ENCODE measurements at places on chromosomes 2 and 18.

GRCh38 chr2:31354837-31355236 lies 59.7 kb downstream of the XDH start:
- no peaks in the 10 kb centered on the region for H3K27me3 ChIP-seq
- no peak overlapping the region for H3K27ac ChIP-seq
- H3K36me3 ChIP-seq: no peaks in the 10 kb centered on the region

- H3K36me3 ChIP-seq: no peaks in the 10 kb centered on the region
- no peak overlapping the region for H3K4me3 ChIP-seq
These were observed 270.3 kb downstream of the ATAD2B start for GRCh38 chr2:23656597-23656973.

DNA sequence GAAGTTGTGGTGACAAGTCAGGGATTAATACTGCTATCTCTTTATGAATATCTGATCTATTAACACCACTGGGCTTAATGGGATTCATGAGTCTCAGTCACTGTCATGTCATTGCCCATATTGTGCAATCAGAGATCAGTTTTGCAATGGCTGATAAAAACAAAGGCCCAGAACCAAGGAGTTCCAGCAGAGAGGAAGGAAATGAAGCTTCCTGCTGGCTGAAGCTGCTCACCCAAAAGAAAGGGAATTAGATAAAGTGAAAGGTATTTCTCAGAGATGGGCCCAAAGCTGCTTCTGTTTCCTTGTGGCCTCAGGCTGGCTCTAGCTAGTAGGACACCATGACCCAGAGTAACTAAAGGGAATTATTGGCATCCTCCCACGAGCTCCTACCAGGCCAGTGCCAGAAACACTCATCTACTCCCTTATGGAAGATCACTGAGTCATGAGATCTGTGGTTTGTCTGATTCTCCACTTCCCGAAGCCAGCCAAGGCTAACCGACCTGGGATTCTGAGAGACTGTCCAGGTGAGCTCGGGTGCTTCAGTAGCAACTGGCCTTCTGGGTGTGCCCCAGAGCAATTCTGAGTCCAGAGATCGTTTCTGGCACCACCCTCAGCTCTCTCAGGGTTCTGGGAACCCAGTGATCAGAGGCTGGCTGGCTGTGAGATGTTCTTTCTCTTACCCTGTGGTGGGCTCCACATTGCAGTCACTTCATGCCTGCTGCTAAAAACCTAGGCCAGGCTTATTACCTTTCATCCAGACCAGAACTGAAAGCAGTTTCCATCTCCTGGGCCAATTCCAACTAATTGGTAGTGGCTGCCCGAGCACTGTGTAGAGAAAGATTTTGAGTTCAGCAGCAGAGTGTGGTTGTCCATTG lies 129.5 kb upstream of the PELI1 start:
- no peak overlapping the region for H3K27ac ChIP-seq
- H3K27me3 ChIP-seq: no peaks in the 10 kb centered on the region
- peaks cover 11% of the 10 kb centered on the region for H3K4me1 ChIP-seq
- H3K4me3 ChIP-seq: no peak overlapping the region

DNA sequence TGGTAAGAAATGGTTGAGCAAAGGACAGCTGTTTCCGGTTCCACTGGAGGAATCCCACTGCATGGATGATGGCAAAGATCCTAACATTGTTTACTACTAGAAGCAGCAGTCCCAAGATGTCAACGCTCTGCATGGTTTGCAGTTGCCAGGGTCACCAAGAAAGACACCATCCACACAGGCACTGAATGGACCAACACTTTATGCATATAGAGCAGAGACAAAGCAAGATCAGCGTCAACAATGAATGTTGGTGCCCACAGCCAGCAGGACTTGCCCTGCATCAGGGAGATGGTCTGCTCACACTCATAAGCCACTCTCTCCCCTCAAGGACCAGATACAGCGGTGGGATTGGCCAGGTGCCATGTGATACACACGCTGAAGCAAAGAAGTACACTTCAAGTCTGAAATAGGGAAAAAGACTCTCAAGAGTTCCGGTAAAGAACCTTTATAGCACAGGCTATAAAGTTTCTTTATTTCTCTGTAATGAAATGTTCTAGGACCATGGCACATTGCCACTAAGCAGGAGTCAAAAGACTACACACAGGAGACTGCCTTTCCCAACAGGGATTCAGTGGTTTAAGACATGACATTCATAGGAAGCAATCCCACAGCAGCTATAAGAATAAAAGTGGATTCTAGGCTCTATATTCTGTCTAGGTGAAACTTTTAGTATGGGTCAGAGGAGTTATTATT lies 133.2 kb upstream of the EPHA4 start:
- H3K27me3 ChIP-seq: no peaks in the 10 kb centered on the region
- no peaks in the 10 kb centered on the region for H3K36me3 ChIP-seq
- H3K4me1 ChIP-seq: no peaks in the 10 kb centered on the region
- no peak overlapping the region for H3K4me3 ChIP-seq

- no peak overlapping the region for H3K4me3 ChIP-seq
- no peaks in the 10 kb centered on the region for H3K4me1 ChIP-seq
- no peak overlapping the region for H3K27ac ChIP-seq
These were observed 338.0 kb downstream of the DCC start for GRCh38 chr18:52678034-52678433.

- no peak overlapping the region for H3K27ac ChIP-seq
- no peaks in the 10 kb centered on the region for H3K4me1 ChIP-seq
- no peak for DNase-seq
- no peak overlapping the region for H3K4me3 ChIP-seq
These were observed 149.8 kb downstream of the RTP5 start for GRCh38 chr2:242019344-242019743.

- H3K27ac ChIP-seq: peak overlapping the region; percentile 84
- H3K4me3 ChIP-seq: peak overlapping the region; percentile 87
These were observed 822 bp downstream of the PSMG2 start for GRCh38 chr18:12703664-12704063.

DNA sequence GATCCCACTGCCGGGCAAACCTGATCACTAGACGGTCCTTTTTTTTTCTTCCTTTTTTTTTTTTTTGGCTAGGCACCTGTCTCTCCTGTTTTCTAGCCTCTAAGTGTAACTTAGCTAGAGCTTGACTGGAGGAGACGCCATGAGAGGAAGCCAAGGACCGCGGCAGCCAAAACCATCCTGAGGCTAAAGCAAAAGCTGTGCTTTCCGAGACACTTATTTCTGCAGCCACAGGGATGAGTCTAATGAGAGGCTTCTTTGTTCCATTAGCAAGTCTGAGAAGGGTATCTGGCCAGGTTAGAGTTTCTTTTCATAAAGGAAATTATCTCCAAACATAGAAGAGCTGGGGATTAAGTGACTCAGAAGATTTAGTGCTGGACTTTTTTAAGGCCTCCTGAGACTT lies 7.3 kb upstream of the CXCR4 start:
- H3K27ac ChIP-seq: no peak overlapping the region
- H3K4me1 ChIP-seq: peaks cover 81% of the 10 kb centered on the region
- DNase-seq: no peak

GRCh38 chr2:22281033-22281432 lies 1103.9 kb upstream of the KLHL29 start:
- DNase-seq: no peak
- H3K36me3 ChIP-seq: no peaks in the 10 kb centered on the region
- no peaks in the 10 kb centered on the region for H3K4me1 ChIP-seq

- H3K4me1 ChIP-seq: no peaks in the 10 kb centered on the region
- no peaks in the 10 kb centered on the region for H3K27me3 ChIP-seq
- no peaks in the 10 kb centered on the region for H3K36me3 ChIP-seq
- no peak overlapping the region for H3K4me3 ChIP-seq
- no peak overlapping the region for H3K27ac ChIP-seq
These were observed 617.5 kb upstream of the SOX11 start for GRCh38 chr2:5074733-5075132.

GRCh38 chr18:45974088-45974536 lies 7.0 kb upstream of the EPG5 start:
- peak; percentile 54 for DNase-seq
- no peaks in the 10 kb centered on the region for H3K36me3 ChIP-seq
- no peaks in the 10 kb centered on the region for H3K27me3 ChIP-seq
- peaks cover 3% of the 10 kb centered on the region for H3K4me1 ChIP-seq

DNA sequence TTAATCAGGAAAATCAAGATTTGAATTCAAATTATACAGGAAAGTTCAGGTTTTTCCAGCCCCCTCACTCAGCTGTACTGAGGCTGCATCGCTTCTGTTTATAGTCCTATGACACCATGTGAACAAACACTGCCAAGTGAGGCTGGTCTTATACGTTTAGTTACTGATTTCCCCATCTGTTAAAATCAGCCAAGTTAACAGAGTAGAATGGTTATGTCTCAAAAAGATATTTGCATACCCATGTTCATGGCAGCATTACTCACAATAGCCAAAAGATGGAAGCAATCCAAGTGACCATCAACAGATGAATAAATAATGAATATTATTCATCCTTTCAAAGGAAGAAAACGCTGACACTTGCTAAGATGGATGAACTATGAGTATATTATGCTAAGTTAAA lies 43.8 kb downstream of the REEP1 start:
- no peak for DNase-seq
- H3K4me1 ChIP-seq: no peaks in the 10 kb centered on the region
- no peak overlapping the region for H3K4me3 ChIP-seq

DNA sequence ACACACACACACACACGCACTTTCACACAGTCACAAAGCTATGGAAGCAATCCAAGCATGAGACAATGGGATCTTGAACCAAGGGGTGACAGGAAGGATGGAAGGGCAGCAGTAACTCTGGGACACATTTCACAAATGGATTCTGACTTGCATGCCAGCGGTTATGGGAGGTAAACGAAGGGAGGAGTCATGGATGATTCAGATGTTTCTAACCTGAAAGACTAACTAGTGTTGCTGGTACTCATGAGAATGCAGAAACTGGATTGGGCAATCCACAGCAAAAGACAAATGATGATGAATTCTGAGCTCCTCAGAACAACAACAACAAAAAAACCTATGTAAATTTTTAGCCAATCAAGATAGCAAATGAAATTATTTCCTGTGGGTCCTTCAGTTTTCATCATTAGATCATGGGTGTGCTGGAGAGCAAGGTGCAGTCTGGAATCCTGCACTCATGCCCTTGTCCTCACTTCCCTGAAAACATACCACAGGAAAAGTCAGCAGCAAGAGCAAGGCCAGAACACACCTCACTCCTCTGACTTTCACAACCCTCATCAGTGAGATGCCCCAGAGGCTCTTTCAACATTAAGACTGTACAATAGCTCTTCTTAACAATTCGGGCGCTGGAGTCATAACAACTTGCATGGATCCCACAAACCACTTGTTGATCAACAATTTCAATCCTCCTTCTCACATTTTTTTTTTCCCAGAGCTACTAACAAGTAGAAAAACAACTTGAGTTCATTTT lies 32.6 kb downstream of the ABCA12 start:
- no peaks in the 10 kb centered on the region for H3K36me3 ChIP-seq
- H3K4me3 ChIP-seq: no peak overlapping the region
- DNase-seq: no peak
- H3K27ac ChIP-seq: no peak overlapping the region

- no peak overlapping the region for H3K4me3 ChIP-seq
- H3K4me1 ChIP-seq: no peaks in the 10 kb centered on the region
- no peak overlapping the region for H3K27ac ChIP-seq
- H3K36me3 ChIP-seq: no peaks in the 10 kb centered on the region
- H3K27me3 ChIP-seq: no peaks in the 10 kb centered on the region
These were observed 1136.9 kb upstream of the TMEFF2 start for GRCh38 chr2:193331676-193332075.

GRCh38 chr2:227534714-227535113 lies 62.8 kb downstream of the AGFG1 start:
- H3K27ac ChIP-seq: no peak overlapping the region
- no peaks in the 10 kb centered on the region for H3K4me1 ChIP-seq
- H3K27me3 ChIP-seq: no peaks in the 10 kb centered on the region
- H3K4me3 ChIP-seq: no peak overlapping the region

DNA sequence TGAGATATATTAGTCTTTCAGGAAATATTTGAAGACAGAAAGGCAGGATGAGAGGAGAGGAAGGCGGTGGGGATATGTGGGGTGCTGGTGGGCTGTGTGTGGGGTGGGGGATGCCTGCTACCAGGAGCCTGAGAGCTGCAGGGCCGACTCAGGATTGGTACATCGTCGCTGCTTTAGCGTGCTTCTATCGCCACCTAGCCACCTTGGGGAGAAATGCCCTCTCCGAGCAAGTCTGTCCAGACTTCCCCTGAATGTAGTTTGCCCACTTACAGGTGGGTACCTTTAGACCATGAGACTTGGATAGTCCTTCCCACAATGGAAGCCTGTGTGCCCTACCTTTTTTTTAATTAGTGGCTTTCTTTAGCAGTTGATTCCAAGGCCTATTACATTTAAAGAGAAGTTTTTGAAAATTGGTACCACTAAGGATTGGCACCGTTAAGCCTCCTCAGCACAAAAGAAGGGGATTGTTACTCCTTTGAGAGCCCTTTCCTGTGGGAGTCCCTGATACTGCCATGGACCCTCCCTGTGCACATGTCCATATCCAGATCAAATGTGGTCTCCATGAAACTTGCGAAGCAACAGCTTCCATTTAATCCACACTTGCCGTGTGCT lies 114.1 kb upstream of the NDUFV2 start:
- no peaks in the 10 kb centered on the region for H3K27me3 ChIP-seq
- H3K4me3 ChIP-seq: no peak overlapping the region
- H3K36me3 ChIP-seq: no peaks in the 10 kb centered on the region
- H3K4me1 ChIP-seq: no peaks in the 10 kb centered on the region

- DNase-seq: no peak
- H3K27ac ChIP-seq: no peak overlapping the region
- H3K36me3 ChIP-seq: no peaks in the 10 kb centered on the region
- no peak overlapping the region for H3K4me3 ChIP-seq
- no peaks in the 10 kb centered on the region for H3K4me1 ChIP-seq
- no peaks in the 10 kb centered on the region for H3K27me3 ChIP-seq
These were observed 150.5 kb upstream of the HS6ST1 start for GRCh38 chr2:128469203-128469602.

DNA sequence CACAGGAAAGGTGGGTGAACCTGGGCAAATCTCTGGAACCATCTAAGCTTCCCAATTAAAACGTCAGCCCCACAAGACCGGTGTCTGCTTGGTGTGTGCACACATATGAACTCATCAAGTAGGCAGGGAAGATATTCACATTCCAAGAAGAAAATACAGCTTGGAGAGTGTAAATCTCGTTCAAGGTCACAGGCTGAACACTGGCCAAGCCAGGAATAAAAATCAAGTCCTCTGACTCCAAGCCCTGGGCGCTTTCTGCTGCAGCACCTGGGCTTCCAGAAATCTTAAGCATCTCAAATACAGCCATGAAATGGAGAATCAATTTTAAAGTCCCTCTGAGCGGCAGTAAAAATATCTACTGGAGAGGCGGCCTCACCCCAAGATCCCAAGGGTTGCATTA lies 150.9 kb downstream of the TWIST2 start:
- H3K27me3 ChIP-seq: no peaks in the 10 kb centered on the region
- no peak overlapping the region for H3K27ac ChIP-seq
- no peak for DNase-seq
- no peaks in the 10 kb centered on the region for H3K4me1 ChIP-seq
- H3K36me3 ChIP-seq: no peaks in the 10 kb centered on the region

GRCh38 chr2:3296182-3296972 lies 81.2 kb downstream of the EIPR1 start:
- no peaks in the 10 kb centered on the region for H3K27me3 ChIP-seq
- no peak overlapping the region for H3K27ac ChIP-seq
- DNase-seq: no peak
- no peaks in the 10 kb centered on the region for H3K4me1 ChIP-seq
- H3K36me3 ChIP-seq: no peaks in the 10 kb centered on the region

GRCh38 chr2:28327956-28328922 lies 64.4 kb upstream of the FOSL2 start:
- no peaks in the 10 kb centered on the region for H3K27me3 ChIP-seq
- no peak overlapping the region for H3K27ac ChIP-seq
- no peak overlapping the region for H3K4me3 ChIP-seq
- no peak for DNase-seq
- no peaks in the 10 kb centered on the region for H3K4me1 ChIP-seq
- no peaks in the 10 kb centered on the region for H3K36me3 ChIP-seq

GRCh38 chr2:227406177-227407031 lies 18.7 kb upstream of the SCYGR1 start:
- no peaks in the 10 kb centered on the region for H3K36me3 ChIP-seq
- H3K4me3 ChIP-seq: no peak overlapping the region
- no peaks in the 10 kb centered on the region for H3K27me3 ChIP-seq
- no peak for DNase-seq
- peaks cover 7% of the 10 kb centered on the region for H3K4me1 ChIP-seq
- H3K27ac ChIP-seq: no peak overlapping the region
